GM18507 (cell line): ENCODE measurements at places on chromosomes 2 and 18.

GRCh38 chr2:100739735-100740432 lies 80.1 kb upstream of the NPAS2 start:
- DNase-seq, result no peak

DNA sequence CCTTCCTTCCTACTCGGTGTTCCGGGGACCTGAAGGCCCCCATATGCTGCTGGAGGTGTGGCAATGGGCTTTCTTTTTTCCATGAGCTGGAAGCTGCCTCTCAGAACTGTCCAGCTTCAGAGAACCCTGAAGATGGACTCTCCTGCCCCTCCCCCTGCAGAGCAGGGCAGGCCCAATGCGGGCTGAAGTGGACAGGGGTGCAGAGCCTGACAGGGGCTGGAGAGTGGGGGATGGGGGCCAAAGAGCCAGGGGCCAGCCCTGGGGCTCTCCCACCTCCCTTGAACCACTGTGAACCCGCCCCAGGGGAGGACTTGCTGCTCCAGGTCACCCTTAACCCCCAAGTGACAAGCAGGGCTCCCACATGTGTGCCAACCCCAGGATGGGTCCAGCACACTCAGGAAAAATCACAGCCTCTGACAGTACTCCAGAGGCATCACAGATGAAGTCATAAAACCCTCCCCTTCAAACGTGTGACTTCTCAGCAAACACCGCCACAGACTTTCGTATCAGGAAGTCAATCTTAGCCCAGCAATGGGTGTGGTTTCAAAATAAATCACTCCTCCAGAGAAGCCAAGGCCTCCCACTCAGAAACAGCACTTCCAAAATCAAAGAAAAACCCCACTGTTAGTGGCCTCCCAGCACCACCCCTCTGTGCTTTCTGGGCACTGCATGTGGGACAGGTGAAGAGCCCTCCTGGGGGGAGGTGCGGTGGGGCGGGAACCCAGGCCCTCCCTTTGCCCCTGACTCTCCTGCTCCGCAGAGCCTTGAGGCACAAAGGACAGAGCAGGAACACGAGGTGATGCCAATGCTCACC lies 135.8 kb downstream of the HDAC4 start:
- peak; percentile 48 for DNase-seq

GRCh38 chr2:237725661-237726060 lies 72.9 kb upstream of the RBM44 start:
- DNase-seq, result no peak

DNA sequence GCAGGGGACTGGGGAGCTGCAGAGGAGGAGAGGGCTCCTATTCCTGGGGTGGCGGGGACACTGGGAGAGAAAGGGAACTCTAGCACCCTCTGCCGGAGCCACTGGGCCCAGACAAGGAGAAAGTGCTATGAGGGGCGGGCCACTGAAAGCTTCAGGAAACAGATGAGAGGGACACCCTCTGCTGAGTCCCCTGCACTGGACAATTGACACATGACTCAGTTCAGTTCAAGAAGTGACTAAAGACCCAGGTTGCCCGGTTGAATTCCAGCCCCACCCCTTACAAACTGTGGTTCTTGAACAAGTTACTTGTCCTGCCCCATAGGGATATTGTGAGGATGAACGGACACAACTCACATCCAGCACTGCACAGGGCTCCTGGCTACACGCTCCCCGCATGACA lies 5.0 kb downstream of the RUFY4 start:
- DNase-seq, result peak; percentile 25

DNA sequence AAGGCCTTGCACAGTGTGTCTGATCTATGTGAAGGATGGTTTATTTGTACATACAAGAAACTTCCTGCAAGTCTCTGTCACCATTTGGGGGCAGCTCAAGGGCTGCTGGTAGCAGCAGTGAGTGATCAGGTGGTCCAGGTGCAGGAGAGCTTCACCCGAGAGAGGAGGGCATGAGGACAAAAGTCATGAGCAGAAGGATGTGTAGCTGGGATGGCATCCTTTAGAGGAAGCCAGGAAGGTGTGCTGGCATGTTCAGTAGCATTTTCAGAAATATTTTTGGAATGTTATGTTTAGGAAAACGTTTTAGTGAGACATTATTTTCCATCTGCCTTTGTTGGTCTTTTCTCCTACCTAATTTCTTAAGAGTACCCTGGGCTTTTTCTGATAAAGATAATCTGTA lies 31.9 kb downstream of the VWA3B start:
- DNase-seq, result no peak

GRCh38 chr2:9307535-9307934 lies 100.9 kb downstream of the ASAP2 start:
- no peak for DNase-seq

- no peak for DNase-seq
Observed at GRCh38 chr2:39942950-39943349, 163.9 kb upstream of the THUMPD2 start.

DNA sequence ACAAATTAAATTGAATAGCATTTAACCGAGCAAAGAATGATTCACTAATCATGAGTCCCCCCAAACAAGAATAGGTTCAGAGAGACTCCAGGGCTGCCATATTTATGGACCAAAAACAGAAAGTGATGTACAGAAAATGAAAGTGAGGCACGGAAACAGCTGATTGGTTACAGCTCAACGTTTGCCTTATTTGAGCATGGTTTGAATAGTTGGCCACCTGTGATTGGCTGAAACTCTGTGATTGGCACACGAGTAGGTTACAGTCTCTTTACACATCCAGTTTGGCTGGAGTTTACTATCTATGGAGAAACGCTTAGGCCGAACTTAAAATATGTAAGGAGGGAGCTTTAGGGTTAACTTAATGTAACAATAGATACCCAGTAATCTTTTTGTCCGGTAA lies 27.0 kb upstream of the DPYSL5 start:
- DNase-seq, result no peak

DNA sequence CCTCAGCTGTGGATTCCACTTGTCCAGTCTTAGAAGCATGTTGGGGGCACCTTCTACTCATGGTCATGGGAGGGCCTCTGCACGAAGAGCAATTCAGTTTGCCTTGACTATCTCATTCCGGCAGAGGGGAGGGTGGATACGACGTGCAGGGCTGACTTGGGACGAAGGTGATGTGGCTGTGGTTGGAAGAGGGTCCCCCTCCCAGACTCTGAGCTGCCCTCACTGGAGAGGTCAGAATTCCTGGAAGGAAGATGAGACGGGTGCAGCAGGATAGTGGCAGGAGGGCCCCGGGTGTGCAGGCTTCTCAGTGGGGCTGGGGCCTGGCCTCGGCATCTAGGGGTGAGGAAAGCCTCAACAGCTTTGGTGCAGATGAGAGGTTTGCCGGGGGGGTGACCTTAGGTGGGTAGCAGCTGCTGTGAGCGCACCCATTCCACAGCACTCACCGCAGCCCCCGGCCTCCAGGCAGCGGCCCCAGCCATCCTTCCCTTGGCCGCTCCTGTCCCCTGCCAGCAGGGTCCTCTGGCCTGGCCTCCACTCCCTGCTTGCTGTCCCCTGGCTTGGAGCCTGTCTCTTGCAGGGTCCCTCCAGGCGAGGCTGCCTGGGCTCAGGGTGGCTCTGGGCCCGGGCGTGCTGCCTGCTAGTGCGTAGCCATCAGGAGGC lies 3.2 kb downstream of the RNPEPL1 start:
- no peak for DNase-seq

DNA sequence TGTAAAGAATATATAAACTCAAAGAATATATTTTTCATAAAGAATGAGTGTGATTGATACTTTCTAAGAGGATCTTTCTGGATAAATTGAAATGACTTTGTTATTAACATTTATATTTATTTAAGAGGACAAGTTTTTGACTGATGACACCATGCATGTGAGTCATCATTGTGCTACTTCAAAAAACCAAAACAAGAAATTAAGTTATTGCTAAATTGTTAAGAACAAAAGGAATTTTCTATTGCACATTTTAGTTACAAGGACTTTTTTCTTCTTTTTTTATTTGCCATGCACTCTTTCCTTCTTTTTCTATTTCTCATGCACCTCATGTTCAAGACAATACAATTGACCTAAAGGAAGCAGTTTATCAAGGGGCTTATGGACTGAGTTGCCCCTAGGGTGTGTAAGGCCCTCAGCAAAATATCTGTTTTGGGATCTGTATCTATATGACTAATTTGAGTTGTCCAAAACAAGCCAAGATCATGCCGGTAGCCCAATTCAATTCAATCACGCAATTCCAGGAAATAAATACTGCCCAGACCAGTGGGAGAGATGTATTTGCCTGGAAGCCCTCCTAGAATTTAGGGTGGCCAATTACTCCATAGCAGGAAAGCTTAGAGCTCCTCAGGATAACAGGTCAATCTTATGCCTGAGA lies 654.3 kb downstream of the METTL4 start:
- DNase-seq, result no peak

- no peak for DNase-seq
Observed at GRCh38 chr18:332007-332406, 64.2 kb upstream of the THOC1 start.

DNA sequence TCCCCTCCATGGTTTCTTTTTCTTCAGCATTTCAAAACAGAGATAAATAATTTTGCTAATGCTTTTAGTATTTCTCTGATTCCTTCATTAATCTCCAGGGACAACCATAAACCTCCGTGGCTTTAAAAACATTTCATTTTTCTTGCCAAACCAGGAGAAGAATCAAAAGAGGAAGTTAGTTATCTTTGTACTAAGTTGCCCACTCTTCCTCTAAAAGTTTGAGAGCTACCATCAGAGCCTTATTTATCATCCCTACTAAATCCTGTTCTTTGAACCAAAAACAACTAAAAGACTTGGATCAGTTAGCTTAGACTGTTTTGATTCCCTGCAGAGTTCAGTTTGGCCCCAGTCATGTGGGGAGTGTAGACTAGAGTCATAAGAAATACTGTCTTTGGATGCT lies 208.4 kb downstream of the SETBP1 start:
- DNase-seq, result no peak

- no peak for DNase-seq
Observed at GRCh38 chr2:60840880-60841279, 40.5 kb upstream of the REL start.

DNA sequence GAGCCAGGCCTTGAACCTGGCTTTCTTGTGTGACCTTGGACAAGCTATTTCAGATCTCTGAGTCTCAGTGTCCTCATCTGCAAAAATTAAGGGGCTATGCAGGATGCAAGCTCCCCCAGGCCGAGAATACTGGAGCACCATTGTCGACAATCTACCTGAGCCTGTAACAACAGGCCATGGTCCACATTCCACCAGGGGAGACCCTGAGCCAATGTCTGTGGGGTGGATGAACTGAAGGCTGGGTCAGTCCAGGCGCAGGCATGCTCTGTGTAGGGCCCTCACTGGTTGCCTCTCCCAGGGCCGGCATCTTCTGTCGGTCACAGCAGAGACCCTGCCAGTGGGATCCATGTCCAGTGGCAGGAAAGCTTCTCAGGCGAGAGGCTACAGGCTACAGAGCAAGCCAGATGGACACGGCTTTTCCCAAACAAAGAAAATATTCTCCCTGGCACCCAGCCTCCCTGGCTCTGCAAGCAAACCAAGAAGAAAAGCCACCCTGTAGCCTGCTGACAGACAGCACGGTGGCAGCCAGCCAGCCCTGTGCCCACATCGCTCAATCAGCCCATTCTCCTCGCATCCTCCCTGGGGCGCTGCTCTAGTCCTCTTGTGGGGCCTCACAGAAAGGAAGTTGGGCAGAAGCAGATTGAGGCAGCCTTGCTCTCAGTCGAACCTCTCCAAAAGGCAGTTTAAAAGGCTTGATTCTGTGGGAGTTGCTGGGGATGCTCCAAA lies 48.7 kb upstream of the FZD7 start:
- no peak for DNase-seq

DNA sequence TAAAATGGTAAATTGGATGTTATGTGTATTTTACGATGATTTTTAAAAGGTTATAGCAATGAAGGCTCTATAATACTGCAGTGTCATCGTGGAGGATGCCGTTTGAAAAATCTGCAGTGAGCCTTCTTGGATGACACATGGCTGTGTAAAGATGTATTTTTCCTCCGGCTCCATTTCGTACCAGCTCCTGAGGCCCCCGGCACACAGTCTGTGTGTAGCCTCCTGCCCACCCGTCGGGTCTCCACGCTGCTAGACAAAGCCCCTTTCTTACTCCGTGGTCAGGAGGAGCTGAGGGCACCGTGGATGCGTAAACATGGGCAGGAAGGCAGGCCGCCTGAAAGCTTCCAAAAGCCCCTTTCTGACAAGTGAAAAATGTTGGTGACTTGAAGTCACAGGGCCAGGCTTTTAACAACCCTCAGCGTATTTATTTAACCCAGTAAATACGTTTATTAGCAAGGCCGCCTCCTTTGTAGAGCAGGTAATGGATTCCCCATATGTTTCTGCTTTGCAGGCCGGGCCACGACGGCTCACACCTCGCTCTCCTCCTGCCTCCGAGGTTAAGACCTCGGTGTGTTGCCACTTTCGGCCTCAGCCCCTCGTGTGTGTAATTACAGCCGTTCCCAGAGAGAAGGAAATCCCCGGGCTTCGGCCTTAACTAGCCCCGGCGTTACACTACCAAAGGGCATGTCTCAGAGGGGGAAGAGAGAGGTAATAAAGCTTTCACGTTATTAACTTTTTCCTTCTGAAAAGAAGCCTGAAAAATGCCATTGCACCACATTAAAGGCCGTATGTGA lies 72.8 kb downstream of the DDX1 start:
- DNase-seq, result no peak

GRCh38 chr2:74447230-74447999 lies 5.7 kb upstream of the RTKN start:
- no peak for DNase-seq

- no peak for DNase-seq
Observed at GRCh38 chr2:6506361-6506794, 359.3 kb downstream of the CMPK2 start.

DNA sequence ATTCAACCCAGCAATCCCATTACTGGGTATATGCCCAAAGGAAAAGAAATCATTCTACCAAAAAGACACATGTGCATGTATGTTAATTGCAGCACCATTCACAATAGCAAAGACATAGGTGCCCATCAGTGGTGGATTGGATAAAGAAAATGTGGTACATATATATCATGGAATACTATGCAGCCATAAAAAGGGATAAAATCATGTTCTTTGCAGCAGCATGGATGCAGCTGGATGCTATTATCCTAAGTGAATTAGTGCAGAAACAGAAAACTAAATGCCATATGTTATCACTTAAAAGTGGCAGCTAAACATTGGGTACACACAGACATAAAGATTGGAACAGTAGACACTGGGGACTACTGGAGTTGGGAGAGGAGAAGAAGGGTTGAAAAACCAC lies 82.2 kb downstream of the MYO3B start:
- DNase-seq, result no peak

DNA sequence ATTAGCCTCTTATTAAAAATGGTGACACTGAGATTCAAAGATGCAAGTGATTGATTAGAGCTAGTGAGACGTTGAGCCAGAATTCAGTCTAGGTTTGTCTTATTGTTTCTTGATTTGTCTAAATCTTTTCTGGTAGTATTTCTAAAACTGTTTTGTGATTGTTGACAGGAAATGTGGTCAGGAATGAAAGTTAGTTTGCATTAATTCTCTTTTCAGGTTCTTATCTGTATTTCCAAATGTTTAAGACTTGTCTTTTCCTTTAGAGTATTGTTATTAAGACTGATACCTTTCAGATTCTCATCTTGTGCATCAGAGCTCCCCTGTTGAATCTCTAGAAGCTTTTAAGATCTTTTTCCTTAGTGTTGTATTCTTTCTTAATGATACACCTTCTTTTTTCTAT lies 89.3 kb downstream of the MBD5 start:
- no peak for DNase-seq

- no peak for DNase-seq
Observed at GRCh38 chr2:239723486-239724193, 301.5 kb downstream of the NDUFA10 start.
